Fibroblast of the aortic adventitia (primary cell): ENCODE measurements at places on chromosomes 4 and X.

DNA sequence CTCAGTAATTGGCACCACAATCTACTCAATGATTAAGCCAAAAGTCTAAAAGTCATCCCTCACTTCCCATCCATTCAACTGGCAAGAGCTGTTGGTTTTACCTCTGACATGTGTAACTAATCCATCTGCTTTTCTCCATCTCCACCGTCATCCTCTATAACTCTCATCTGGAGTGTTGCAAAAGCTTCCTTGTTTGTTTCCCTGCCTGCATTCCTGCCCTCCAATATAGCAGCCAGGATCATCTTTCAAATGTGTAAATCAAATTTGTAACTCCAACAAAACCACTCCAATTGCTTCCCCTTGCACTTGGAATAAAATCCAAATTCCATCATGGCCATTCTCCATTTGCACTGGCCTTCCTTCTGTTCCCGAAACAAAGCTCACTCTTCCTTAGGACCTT lies 4.3 kb upstream of the PLAC8 start:
- DNase-seq = no peak

GRCh38 chr4:107850438-107850837 lies 25.7 kb downstream of the SGMS2 start:
- no peak for DNase-seq

DNA sequence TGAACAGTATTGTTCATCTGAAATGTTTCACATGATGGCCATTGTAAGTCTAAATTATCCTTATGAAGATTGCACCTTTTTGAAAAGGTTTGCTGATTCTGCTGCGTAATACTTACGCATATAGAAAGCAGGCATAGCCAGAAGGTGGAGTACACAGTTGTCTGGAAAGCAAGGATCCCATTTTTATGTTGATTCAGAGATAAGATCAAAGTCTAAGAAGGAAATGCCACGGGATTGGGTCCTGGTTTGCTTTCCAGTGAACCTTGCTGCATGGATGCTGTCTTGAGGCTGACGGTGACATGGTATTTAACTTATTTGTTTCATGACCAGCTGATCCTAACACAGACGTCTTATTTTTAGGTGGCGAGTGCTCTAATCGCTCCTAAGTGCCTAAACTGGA lies 15.5 kb downstream of the MAGEA9B start:
- DNase-seq = no peak

GRCh38 chr4:18689308-18690115 lies 668.0 kb upstream of the LCORL start:
- peak; percentile 78 for DNase-seq

DNA sequence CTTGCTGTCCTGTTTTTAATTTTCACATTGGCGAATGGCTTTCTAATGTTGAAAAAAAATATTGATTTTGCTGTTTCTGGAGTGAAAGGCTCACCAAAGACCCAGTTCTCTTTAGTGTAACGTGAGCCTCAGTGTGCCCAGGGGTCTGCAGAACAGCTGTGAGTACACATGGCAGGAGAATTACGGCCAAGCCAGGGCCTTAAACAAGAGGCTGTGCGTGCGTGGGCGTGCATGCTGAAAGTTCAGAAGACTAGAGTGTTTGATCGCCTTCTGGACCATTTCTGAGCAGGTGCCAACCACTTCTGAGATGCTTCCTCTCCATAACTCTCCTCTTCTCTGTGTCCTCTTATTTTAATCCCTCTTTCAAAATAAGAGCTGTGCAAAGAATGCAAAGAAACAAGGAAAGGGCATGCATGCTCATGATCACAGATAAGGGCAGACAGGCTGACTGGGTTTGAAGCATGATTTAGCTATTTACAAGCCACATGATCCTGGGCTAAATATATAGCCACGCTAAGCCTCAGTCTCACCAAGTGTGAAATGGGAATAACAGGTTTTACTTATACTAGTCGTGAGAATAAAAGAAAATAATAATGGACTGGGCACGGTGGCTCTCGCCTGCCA lies 9.9 kb downstream of the PHEX start:
- DNase-seq = no peak

GRCh38 chr4:107625391-107625902 lies 94.6 kb downstream of the PAPSS1 start:
- DNase-seq = peak; percentile 5

GRCh38 chr4:176782794-176783193 lies 9.9 kb downstream of the VEGFC start:
- DNase-seq = peak; percentile 30

DNA sequence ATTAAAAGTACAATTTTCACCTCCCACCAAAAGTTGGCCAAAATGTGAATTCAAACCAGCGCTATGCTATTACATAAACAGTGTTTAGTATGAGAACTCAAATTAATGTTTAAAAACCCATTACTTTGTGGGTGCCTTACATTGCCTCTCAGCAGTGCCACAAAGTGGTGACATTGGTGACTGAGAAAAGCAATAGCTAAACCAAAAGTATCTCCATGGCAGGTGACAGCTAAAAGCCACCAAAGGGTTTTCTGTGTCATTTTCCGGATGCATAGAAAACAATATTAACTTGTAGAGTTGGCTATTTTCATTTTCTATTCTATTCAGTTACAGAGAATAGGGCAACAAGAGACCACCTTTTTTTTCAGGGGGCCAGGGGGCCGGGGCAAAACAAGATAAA lies 261.2 kb downstream of the MAPK10 start:
- DNase-seq = no peak

- DNase-seq = peak; percentile 92
Measured at GRCh38 chr4:147050356-147050765, 104.7 kb upstream of the TTC29 start.

DNA sequence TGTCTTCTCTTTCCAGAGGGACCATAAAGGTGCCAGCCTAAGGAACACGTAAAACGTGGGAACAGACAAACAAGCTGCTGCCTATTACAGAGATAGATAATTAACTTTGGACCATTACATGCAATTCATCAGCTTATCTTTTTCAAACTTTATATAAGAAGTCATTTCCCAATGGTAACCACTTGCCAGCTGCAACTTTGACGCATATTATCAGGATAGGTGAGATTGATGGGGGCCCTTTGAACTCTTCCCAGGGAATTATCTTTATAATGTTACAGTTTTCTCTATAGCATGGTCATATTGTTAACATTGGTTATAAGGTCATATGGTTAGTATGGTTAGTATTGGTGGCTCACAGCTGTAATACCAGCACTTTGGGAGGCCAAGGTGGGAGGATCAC lies 94.1 kb upstream of the BMP2K start:
- DNase-seq = no peak

DNA sequence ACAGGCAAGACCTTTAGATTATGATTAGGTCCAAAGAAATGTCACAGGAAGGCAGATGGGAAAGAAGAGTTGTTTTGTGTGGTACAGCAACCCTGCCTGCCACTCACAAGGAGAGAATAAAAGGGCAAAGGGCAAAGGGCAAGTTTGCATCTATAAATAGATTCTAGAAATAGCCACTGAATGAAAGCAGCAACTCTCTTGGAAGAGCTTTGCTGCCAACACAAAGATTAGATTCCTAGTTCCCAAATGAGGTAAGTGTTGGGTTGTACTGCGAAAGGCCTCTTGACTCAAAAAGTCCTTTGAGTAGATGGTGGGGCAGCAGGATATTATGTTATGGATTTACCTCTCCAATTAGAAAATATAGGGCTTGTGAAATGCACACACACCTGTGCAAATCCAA lies 61.2 kb downstream of the MOSPD2 start:
- DNase-seq = no peak

DNA sequence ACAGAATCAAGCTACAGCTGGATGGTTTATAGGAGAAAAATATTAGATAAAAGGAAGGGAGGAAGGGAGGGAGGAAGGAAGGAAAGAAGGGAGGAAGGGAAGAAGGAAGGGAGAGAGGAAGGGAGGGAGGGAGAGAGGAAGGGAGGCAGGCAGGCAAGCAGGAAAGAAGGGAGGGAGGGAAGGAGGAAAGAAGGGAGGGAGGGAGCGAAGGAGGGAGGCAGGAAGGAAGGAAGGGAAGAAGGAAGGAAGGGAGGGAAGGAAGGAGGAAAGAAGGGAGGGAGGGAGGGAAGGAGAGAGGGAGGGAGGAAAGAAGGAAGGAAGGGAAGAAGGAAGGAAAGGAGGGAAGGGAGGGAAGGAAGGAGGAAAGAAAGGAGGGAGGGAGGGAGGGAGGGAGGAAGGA lies 77.9 kb upstream of the C1QTNF7 start:
- no peak for DNase-seq

- no peak for DNase-seq
Measured at GRCh38 chr4:102596532-102596931, 95.4 kb downstream of the NFKB1 start.

GRCh38 chr4:48653217-48654014 lies 126.7 kb downstream of the FRYL start:
- DNase-seq = peak; percentile 84

DNA sequence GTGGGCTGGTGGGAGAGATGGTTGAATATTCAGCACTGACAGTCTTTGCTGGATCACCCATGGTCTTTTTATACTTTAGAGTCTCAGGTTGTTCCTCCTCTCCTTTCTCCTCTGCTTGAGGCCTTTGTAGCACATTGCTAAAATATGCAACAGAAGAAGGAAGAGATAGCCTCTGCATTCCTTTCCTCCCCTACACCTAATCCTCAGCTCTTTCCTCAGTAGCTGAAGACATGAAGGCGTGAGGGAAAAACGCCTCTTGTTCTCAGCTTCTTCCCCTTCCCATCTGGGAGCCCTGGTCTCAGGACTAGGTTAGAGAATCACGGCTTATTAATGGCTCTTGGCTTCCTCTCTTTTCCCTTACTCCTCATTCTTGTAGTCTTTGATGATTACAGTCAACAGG lies 76.8 kb downstream of the RNF150 start:
- DNase-seq = no peak

DNA sequence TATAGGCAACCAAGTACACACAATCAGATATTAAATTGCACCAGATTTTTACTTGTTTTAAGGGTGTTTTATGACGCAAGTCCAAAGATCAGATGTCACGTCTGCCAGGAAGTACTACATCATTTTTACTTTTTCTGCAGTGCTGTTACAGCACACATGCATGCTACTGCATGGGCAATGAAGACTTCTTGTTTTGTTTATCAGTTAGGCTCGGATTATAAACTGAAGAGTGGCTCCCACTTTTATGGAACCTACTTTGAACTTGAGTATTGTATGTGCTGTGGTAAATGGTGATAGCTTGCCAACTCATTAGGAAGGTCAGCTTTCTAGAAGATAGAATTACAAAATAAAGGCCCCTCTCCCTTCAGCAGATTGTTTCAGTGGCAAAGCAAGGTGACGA lies 131.6 kb downstream of the CEP135 start:
- DNase-seq = no peak

- DNase-seq = no peak
Measured at GRCh38 chr4:109026588-109026987, 263.7 kb upstream of the ETNPPL start.

DNA sequence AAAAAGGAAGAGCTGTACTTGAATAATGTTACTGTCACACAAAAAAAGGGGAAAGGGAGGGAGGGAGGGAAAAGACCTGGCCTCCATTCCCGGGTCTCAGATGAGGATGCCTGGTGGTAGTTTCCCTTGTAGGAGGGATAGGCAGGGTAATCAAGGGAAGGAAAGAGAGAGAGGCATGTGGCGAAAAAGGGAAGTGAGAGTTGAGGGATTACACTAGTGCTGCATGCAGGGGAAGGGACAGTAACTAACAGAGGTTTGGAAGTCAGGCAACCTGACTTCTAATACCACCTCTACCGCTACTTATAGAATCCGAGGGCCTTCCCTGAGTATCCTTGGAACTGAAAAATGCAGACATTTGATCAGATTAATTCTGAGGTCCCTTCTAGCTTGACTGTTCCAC lies 821.7 kb upstream of the FTHL17 start:
- no peak for DNase-seq

DNA sequence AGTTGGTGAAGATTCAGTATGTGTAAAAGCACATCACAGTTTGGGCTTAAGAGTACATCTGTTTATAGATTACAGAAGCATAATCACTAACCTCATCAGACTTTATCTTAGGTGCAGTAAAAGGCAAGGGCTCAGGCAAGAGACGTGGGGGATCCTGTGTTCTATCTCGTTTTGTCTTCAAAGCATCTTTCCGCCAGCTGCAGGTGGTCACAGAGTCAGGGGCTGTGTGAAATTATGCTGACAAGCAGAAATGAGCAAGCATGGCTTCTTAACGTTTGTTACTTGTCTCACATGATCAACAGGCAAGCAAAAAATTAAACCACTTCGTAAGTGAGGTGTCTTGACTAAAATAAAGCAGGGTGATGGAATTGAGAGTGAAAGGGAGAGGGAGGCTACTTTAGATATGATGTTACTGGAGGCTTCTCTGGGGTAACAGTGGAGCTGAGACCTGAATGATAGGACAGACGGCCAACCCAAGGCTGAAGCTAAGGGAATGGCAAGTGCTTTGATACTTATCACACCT lies 1.4 kb upstream of the TEC start:
- DNase-seq = no peak

- DNase-seq = no peak
Measured at GRCh38 chrX:154374313-154375155, at the start of gene FLNA. Gene FLNA (minus strand): TSS chrX:154374634. CDS start chrX:154371245, 3,389 bp downstream.

GRCh38 chr4:121462660-121463261 lies 81.9 kb upstream of the QRFPR start:
- peak; percentile 86 for DNase-seq

- peak; percentile 5 for DNase-seq
Measured at GRCh38 chr4:133000012-133000411, 149.1 kb upstream of the PCDH10 start.

- peak; percentile 87 for DNase-seq
Measured at GRCh38 chrX:17597836-17598439, 139.4 kb upstream of the SCML1 start.

DNA sequence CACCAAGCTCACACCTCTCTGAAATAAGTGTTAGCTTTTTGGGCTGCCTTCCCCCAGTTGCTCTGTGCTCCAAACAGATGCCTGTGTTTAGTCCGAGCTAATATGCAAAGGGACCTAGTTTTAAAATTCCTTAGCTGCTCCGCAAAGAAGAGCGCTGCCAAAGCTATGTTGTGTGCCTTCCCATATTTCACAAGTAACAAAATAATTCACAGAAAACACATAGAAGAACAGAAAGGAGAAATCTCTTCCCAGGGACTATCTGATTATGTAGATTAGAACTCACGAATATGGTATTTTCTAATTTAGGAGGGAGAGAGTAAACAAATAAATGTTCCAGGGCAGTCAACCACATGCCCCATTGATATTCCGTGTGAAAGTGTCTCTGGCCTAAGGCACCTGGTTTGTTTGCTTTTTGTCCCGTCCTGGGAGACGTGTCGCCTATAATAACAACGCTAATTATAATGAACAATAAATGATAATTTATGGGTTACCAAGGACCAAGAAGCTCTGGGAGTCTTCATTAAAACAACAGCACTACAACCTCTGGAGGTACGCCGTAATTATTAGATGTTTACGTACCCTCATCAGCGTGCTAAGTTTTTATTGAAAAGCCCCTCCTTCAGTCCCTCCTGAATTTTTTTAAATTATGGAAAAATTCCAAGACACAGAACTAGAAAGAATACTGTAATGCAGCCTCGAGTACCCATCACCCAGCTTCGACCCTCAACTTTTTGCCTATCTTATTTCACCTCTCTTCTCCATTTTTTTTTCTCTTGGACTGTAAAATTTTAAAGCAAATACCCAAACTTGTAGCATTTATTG lies 1.2 kb upstream of the CCNG2 start:
- no peak for DNase-seq
